ENCODE measurements at places on chromosomes 6 and 20.

- H3K4me3 ChIP-seq: no peak overlapping the region
- no peak for DNase-seq
- H3K27ac ChIP-seq: no peak overlapping the region
- peaks cover 1% of the 10 kb centered on the region for H3K36me3 ChIP-seq
- no peaks in the 10 kb centered on the region for H3K27me3 ChIP-seq
Measured at GRCh38 chr6:81969011-81969410, 216.5 kb upstream of the TENT5A start.

GRCh38 chr6:106747139-106747538, 117.8 kb downstream of the QRSL1 start:
- H3K4me1 ChIP-seq: peaks cover 76% of the 10 kb centered on the region
- no peak for DNase-seq
- H3K27ac ChIP-seq: peak overlapping the region; percentile 80
- no peaks in the 10 kb centered on the region for H3K27me3 ChIP-seq
- H3K4me3 ChIP-seq: no peak overlapping the region

DNA sequence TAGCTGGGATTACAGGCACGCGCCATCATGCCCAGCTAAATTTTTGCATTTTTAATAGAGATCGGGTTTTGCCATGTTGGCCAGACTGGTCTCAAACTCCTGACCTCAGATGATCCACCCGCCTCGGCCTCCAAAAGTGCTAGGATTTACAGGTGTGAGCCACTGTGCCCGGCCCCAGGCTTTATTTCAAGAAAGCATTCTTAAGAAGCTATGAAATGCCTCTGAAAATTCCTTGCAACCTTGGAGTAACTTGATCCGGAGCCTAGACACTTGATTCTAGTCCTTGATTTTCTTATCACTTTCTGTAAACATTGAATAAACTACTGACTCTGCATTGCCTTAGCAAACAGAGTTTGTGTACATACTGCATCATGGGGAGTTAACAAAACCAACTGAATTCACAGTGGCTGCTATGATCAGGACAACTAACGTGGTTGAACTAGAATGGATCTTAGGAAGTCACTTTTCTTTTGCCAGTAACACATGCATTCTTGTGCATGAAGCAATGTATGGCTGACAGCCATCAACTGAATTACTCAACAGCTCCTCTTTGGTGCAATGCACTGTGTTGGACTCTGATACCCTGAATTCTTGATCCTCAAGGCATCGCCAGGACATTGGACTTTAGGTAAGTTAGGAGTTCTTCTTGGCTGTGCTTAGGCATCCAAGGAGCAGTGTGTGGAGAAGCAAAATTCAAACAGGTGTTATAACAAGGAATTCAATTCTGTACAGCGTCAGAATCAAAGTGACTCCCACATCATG, 102.8 kb upstream of the TMEM170B start:
- H3K4me1 ChIP-seq: peaks cover 17% of the 10 kb centered on the region
- no peak overlapping the region for H3K4me3 ChIP-seq

GRCh38 chr20:47008842-47009518, 114.3 kb downstream of the EYA2 start:
- no peak for DNase-seq
- H3K4me1 ChIP-seq: peaks cover 18% of the 10 kb centered on the region
- peaks cover 11% of the 10 kb centered on the region for H3K36me3 ChIP-seq
- H3K27ac ChIP-seq: no peak overlapping the region

- peaks cover 22% of the 10 kb centered on the region for H3K27me3 ChIP-seq
- no peak overlapping the region for H3K4me3 ChIP-seq
- no peak overlapping the region for H3K27ac ChIP-seq
- H3K36me3 ChIP-seq: no peaks in the 10 kb centered on the region
Measured at GRCh38 chr6:25793970-25794369, 37.9 kb downstream of the SLC17A1 start.

GRCh38 chr20:46767127-46767761, 57.8 kb downstream of the SLC2A10 start:
- peaks cover 6% of the 10 kb centered on the region for H3K27me3 ChIP-seq
- no peak overlapping the region for H3K4me3 ChIP-seq
- no peaks in the 10 kb centered on the region for H3K36me3 ChIP-seq
- H3K4me1 ChIP-seq: no peaks in the 10 kb centered on the region
- DNase-seq: no peak

- no peak overlapping the region for H3K27ac ChIP-seq
- H3K27me3 ChIP-seq: no peaks in the 10 kb centered on the region
- H3K4me3 ChIP-seq: no peak overlapping the region
- no peaks in the 10 kb centered on the region for H3K4me1 ChIP-seq
- DNase-seq: no peak
Measured at GRCh38 chr6:47650553-47651432, 47.6 kb upstream of the ADGRF4 start.

DNA sequence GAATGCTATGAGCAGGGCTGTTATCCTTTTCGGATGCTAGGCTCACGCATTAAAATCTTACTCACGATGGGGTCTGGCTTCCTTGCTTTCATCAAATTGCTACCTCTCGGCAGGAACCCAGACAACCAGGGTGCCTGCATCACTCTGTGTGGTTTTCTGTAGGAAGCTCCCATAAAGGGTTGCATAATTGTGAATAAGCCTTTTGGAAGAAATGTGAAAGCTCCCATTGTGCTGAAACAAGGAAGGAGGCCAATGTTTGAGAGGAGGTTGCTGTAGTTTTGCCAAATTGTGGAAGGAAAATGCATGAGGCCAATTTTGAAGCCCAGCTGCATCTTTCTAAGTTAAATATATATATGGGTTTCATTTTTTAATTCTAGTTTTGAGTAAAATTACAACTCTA, 615.5 kb downstream of the C6orf118 start:
- no peaks in the 10 kb centered on the region for H3K27me3 ChIP-seq
- no peak for DNase-seq
- no peaks in the 10 kb centered on the region for H3K4me1 ChIP-seq
- no peaks in the 10 kb centered on the region for H3K36me3 ChIP-seq

GRCh38 chr6:105880030-105880492, 206.1 kb upstream of the PRDM1 start:
- H3K27me3 ChIP-seq: peaks cover 32% of the 10 kb centered on the region
- H3K27ac ChIP-seq: no peak overlapping the region
- DNase-seq: no peak
- no peaks in the 10 kb centered on the region for H3K36me3 ChIP-seq

DNA sequence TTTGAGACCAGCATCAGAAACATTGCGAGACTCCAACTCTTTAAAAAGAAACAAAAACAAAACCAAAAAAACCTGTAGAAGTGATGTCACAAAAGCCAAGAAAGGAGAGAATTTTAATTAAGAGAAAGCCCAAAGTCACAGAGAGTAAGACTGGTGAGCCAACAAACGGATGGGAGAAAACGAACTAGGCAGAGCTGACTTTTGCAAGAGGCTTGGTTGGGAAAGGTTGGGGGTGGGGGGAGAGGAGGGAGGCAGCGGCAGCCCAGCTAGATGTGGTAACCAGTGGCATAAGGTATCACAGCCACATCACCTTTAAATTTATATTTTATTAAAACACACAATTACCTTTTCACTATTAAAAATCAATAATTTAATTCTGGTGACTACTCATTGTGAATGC, 23.5 kb downstream of the NOL7 start:
- DNase-seq: no peak
- peaks cover 31% of the 10 kb centered on the region for H3K36me3 ChIP-seq
- H3K27ac ChIP-seq: no peak overlapping the region
- no peaks in the 10 kb centered on the region for H3K4me1 ChIP-seq
- no peaks in the 10 kb centered on the region for H3K27me3 ChIP-seq

- no peak for DNase-seq
- no peak overlapping the region for H3K4me3 ChIP-seq
- H3K27ac ChIP-seq: peak overlapping the region; percentile 35
- H3K27me3 ChIP-seq: no peaks in the 10 kb centered on the region
- no peaks in the 10 kb centered on the region for H3K36me3 ChIP-seq
- H3K4me1 ChIP-seq: peaks cover 14% of the 10 kb centered on the region
Measured at GRCh38 chr6:129683601-129684322, 26.2 kb downstream of the ARHGAP18 start.

- peaks cover 5% of the 10 kb centered on the region for H3K36me3 ChIP-seq
- no peak for DNase-seq
- H3K27ac ChIP-seq: no peak overlapping the region
- H3K4me1 ChIP-seq: no peaks in the 10 kb centered on the region
- H3K4me3 ChIP-seq: no peak overlapping the region
Measured at GRCh38 chr6:99471638-99472037, 43.6 kb downstream of the USP45 start.

- no peak for DNase-seq
- H3K27ac ChIP-seq: no peak overlapping the region
- H3K27me3 ChIP-seq: peaks cover 32% of the 10 kb centered on the region
- no peak overlapping the region for H3K4me3 ChIP-seq
Measured at GRCh38 chr6:133945158-133945557, 7.9 kb upstream of the TBPL1 start.

DNA sequence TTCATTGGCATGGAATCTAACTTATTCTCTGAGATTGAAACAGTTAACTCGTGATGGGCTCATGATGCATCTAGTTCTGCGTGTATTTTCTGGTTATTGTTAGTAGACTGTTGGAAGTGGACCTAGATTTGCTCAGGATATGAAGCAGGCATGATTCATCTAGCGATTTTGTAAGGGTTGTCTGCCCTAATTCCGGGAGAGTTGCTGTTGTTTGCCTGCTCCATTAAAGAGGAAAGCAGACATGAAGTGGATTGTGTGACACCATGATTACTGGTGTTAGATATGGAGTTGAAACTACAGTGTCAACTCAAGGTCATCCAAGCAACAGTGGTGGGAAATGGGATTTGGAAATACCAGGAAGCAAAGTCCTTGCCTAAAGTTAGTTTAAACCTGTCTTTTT, 41.0 kb downstream of the SOX4 start:
- no peaks in the 10 kb centered on the region for H3K27me3 ChIP-seq
- no peak overlapping the region for H3K4me3 ChIP-seq
- peak overlapping the region; percentile 18 for H3K27ac ChIP-seq
- H3K4me1 ChIP-seq: peaks cover 1% of the 10 kb centered on the region

DNA sequence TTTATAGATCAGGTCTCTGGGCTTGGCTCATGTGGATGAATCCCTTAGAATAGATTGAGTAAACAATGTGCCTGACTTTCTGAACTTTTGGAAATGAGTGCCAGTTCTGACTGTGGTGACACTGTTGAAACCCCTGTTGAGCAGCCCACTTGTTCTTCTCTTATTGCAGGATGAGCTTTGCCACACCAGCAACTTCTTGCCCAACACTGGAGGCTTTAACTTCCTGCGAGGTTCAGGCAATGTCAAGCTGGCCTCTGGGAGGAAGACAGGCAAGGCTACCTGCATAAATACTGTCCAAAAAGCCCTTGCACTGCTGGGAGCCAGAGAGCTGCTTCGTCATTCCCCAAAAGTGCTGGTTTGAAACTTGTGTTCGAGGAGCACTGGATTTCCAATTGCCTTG, 32.8 kb upstream of the SMIM8 start:
- no peak for DNase-seq
- H3K27ac ChIP-seq: no peak overlapping the region
- no peak overlapping the region for H3K4me3 ChIP-seq
- peaks cover 3% of the 10 kb centered on the region for H3K4me1 ChIP-seq

- no peaks in the 10 kb centered on the region for H3K27me3 ChIP-seq
- H3K27ac ChIP-seq: no peak overlapping the region
- H3K4me3 ChIP-seq: no peak overlapping the region
- peaks cover 5% of the 10 kb centered on the region for H3K4me1 ChIP-seq
Measured at GRCh38 chr6:161128680-161129196, 137.2 kb downstream of the MAP3K4 start.

DNA sequence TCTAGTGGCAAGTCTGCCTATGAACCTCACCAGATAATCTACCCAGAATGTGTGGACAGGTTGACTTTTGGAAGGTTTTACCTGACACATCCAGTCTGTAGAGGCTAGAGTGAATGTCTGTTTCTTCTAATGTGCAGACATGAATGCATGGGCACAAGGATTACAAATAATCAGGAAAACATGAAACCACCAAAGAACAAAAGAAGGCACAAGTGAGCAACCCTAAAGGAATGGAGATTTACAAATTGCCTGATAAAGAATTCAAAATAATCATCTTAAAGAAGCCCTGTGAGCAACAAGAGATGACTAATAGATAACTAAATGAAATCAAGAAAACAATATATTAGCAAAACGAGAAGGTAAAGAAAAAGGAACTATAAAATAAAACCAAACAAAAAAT, 876.1 kb upstream of the ADGRB3 start:
- DNase-seq: no peak
- H3K27me3 ChIP-seq: peaks cover 2% of the 10 kb centered on the region
- no peaks in the 10 kb centered on the region for H3K36me3 ChIP-seq
- H3K4me1 ChIP-seq: no peaks in the 10 kb centered on the region
- H3K27ac ChIP-seq: no peak overlapping the region
- H3K4me3 ChIP-seq: no peak overlapping the region

- peaks cover 17% of the 10 kb centered on the region for H3K27me3 ChIP-seq
- no peak overlapping the region for H3K27ac ChIP-seq
- no peaks in the 10 kb centered on the region for H3K36me3 ChIP-seq
- H3K4me3 ChIP-seq: no peak overlapping the region
- no peaks in the 10 kb centered on the region for H3K4me1 ChIP-seq
Measured at GRCh38 chr6:40957616-40958492, 81.2 kb downstream of the UNC5CL start.

GRCh38 chr6:25320459-25320858, 41.3 kb downstream of the CARMIL1 start:
- H3K4me1 ChIP-seq: peaks cover 35% of the 10 kb centered on the region
- no peaks in the 10 kb centered on the region for H3K36me3 ChIP-seq
- no peak overlapping the region for H3K27ac ChIP-seq
